IPS DF 6.9 (cell line): ENCODE measurements at places on chromosomes 7 and 10.

DNA sequence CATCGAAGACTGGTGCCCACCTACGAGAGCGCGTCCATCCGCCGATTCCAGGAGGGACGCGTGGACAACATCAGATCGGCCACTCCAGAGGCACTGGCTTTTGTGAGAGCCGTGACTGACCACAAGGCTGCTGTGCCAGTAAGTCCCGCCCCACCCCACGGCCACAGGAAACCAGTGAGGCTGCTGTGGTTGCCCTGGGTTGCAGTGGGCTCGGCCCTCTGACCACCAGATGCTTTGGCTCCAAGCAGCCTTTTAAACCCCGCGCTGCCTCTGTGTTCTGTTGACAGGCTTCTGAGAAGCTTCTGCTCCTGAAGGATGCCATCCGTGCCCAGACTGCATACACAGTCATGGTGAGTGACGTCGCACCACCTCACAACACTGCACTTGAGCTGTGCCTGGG is 24.4 kb upstream of the C10orf53 start:
- DNase-seq = no peak

- no peak for DNase-seq
Observed at GRCh38 chr7:5681979-5682546, 99.4 kb downstream of the RNF216 start.

DNA sequence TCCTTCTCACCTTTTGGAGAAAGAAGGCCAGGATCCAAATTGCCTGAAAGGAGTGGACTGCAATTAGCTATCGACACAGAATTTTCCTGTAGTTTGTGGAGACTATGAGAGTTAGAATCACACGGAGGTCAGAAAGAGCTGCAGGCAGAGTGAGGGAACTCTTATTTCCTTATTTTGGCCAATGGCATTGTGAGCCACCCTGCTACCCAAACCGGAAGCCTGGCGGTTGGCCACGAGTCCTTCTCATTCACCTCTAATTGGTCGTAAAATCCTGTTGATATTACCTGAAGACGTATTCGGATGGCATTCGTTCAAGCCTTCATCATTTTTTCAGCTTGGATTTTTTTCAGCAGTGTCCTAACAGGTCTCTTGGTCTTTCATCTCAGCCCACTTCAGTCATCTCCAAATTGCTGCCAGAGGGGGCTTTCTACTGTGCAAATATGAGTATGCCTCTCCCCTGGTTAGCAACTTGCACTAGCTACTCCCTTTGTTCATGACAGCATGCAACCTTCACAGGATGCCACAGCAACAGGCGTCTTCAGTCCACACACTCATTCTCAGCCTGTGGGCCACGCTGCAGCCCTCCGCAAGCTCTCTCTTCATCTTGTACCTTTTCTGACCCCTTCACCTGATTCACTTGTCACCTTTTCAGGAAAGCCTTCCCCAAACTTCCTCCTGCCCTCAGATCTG is 66.9 kb downstream of the GATA3 start:
- no peak for DNase-seq

DNA sequence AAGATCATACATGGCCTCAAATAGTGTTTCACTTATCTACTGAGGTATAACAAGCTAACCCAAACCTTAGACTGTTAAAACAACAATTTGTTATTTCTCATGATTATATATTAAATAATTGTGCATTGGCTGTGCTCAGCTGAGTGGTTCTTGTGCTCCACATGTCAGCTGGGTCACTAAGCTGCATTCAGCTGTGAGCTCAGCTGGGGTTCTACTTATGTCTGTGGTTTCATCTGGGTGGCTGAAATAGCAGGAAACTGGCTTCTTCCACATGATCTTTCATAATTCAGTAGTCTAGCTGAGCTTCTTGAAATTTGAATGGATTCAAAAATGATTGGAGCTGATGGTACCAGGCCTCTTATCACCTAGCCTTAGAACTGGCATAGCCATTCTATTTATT is 181.8 kb upstream of the CSTF2T start:
- DNase-seq = no peak

- no peak for DNase-seq
Observed at GRCh38 chr10:47169581-47169980, 130.4 kb upstream of the GDF10 start.

- DNase-seq = no peak
Observed at GRCh38 chr10:11173042-11173441, 155.4 kb downstream of the CELF2 start.

- DNase-seq = no peak
Observed at GRCh38 chr7:25171071-25171470, 46.0 kb upstream of the CYCS start.

DNA sequence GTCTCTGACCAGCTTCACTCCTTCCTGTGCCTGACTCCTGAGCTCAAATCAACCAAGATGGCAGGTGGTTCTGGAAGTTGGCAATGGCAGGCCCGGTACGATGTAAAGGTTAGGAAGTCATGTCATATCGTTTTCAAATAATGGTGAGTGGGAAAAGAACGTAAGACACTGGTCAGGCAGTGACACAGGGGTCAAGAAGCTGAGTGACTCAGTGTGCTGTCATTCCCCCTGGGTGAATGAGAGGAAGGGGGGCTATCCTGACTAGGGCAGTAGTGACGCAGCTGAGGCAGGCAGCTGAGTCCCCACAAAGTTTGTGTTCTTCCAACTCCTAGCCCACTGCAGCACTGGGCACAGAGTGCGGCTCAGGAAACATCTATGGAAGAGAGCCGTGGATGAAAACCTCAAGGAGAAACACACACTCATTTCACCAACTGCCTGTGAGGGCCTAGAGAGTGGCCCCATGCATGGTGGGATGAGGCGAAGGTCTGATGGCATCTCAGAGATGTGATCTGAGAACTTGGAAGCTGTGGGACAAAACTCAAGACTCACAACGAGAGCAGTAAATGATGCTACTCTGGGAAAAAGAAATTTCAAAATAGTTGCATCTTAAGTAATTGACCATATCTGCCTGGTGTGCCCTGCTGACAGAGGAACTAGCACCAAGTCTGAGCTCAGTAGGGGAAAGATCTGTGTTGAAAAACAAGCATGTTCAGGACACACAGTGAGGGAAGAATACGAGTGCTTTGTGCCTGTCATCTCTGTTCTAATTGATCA is 23.2 kb downstream of the CREB3L2 start:
- no peak for DNase-seq

GRCh38 chr10:98273057-98273850 is 5.3 kb upstream of the LOXL4 start:
- no peak for DNase-seq

- peak; percentile 70 for DNase-seq
Observed at GRCh38 chr10:34526758-34527730, 288.1 kb downstream of the PARD3 start.

DNA sequence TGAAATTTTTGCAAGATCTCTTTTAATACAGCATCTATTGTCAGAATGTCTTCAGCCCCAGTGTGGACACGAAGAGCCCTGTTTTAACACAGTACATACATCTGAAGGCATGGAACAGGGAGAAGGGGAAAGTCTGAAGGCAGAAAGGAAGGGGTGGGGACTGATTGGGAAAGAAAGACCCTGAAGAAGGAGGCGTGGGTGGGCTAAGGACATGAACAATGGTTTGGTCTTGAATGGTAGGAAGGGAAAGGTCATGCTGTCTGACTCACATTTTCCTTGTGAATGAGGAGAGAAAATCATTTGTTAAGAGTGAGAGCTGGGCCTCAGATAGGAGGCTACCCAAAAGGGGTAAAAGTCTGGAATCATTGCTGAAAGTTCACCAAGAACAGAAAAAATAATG is 297.1 kb downstream of the GALNT17 start:
- DNase-seq = no peak

- DNase-seq = no peak
Observed at GRCh38 chr10:64089648-64090047, 568.4 kb downstream of the REEP3 start.

GRCh38 chr10:109953766-109954165 is 30.5 kb upstream of the XPNPEP1 start:
- DNase-seq = no peak

DNA sequence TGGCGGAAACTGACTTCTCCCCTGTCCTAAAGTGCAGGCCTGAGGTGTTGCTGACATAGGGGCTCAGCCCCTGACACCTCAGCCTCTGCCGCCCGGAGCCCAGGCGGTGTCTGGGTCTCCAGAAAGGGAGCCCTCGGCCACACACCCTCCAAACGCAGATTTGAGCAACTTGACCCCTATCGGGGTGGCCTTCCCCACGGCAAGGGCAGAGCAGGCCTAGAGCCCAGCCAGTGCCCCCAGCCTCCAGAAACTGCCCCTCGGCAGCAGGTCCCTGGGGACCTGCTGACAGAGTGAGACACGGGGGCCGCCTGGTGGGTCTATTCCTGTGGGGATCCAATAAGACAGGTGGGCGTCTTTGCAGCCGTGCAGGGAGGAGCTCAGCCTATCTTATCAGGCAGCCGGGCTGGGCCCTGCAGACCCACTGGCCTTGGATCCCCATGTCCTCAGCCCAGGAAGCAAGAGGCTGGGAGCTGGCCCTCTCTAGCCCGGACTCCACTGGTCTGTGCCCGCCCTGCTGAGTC is 11.0 kb downstream of the TMEM184A start:
- no peak for DNase-seq

DNA sequence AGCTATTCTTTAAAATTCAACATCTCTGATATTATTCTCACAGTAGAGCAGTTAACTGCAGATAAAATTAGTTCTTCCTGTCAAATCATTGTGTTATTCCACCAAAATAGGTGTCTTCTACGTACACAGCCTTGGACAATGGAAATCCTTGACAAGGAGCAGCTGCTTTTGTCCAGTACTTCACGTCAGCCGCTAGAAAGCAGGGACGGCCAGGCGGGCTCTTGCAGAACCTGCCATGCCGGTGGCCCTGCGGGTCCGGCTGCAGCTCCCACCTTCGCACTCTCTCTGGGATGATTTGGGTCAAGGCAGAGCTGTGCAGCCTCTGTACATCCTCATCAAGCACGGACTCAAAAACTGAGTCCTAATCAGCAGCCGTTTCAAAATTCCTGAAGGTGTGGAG is 2.2 kb upstream of the FOXI2 start:
- DNase-seq = no peak

DNA sequence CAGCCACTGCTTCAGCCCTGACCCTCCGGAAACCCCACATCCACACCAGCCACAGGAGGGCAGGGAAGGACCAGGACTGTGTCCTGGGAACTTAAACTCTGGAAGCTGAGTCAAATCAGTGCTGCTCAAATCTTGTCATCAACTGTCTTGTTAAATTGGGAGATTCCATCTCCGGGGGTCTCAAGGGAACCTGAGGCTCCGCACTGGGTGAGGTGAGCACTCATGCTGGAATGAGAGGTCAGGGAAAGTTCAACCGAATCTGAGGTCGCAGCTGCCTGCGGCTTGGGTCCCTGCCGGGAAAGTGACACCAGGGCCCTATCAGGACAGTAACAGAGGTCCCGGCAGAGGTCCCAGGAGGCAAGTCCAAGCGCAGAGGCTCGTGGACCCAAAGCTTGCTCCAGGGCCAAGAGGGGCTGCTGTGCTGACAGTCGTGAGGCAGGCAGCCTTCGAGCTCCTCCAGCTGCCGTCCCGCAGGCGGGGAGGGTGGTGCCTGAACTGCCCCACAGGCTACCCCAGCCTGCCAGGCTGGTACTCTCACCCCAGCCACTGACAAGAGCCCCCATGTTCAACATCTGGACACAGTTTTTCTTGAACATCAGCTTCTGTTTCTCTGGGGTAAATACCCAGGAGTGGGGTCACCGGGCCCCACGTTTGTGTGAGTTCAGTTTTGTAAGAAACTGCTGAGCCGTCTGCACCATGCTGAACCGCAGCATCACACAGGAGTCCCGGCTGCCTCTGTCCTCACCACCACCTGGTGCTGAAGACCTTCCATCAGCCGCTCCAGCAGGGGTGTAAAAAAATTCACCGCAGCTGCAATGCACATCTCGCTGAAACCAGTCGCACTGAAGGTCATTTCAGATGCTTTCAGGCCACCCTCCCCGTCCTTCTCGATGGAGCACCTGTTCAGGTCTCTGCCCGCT is 101.0 kb downstream of the DIP2C start:
- DNase-seq = no peak

GRCh38 chr10:3422282-3422681 is 249.7 kb upstream of the PITRM1 start:
- no peak for DNase-seq

- DNase-seq = no peak
Observed at GRCh38 chr7:136637813-136638212, 230.6 kb upstream of the CHRM2 start.

GRCh38 chr10:26407406-26407969 is 30.7 kb upstream of the APBB1IP start:
- no peak for DNase-seq

DNA sequence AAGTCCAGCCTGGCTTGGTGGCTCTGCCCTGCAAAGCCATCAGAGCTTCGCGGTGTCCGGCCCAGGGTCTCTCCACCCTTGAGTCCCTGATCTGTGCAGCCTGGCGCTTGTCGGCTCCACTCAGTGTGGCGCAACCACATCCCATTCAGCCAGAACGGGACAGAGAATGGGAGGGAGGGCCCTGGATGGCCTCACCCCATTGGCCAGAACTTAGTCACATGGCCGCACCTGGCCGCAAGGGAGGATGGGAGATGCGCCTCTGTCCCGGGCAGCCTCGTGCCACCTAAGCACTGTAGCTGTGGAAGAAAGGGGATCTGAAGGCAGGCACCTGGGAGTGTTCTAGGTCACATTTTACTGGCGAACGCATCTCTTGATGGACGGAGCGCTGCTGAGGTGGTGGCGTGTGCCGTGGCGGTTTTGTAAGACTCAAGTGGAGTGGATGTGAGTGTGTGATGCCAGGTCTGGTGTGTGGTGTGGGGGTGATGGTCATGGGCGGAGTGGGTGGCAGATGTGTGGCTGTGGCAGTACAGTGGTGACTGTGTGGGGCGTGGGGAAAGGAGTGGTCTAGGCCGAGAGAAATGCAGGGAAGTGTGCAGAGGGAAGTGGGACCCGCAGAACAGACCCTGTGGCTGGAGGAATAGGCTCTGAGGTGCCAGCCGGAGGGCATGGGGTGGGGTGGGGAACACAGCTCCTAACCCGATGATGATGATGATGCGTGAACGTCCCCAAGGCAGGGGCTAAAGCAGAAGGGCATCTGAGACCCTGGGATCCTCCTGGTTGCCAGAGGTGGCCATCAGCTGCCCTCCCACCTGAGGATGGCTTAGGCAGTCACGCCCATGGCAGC is 19.0 kb downstream of the CLEC2L start:
- DNase-seq = no peak

DNA sequence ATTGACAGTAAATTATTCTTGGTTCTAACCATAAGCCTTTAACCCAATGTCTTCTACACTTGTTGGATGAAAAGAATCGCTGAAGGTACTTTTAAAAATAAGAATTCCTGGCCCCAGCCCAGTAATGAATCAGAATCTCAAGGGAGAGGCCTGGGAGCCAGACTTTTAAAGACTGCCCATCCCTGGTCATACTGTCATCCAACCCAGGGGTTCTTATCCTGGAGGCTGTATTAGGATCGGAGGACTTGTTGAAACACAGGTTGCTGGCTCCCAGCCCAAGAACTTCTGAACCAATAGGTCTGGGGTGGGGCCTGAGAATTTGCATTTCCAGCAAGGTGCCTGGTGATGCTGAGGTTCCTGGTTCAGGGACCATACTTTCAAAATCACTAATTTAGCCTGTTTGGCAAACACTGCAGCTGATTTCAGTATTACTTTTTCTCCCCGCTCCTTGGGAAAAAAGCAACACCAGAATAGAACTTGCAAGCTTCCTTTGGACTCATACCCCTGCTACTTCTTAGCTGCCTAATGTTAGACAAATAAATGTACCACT is 79.5 kb upstream of the FAM133B start:
- DNase-seq = no peak

- DNase-seq = no peak
Observed at GRCh38 chr7:142762104-142762503, 8.7 kb upstream of the PRSS2 start.

- no peak for DNase-seq
Observed at GRCh38 chr7:35571611-35572240, 123.2 kb downstream of the HERPUD2 start.

- DNase-seq = no peak
Observed at GRCh38 chr7:130371046-130371445, 9.2 kb upstream of the CPA1 start.
